NCI-H748 treated with DMSO at 0.1 percent for 48 hours (cell line): ENCODE measurements at places on chromosomes 3 and 15.

DNA sequence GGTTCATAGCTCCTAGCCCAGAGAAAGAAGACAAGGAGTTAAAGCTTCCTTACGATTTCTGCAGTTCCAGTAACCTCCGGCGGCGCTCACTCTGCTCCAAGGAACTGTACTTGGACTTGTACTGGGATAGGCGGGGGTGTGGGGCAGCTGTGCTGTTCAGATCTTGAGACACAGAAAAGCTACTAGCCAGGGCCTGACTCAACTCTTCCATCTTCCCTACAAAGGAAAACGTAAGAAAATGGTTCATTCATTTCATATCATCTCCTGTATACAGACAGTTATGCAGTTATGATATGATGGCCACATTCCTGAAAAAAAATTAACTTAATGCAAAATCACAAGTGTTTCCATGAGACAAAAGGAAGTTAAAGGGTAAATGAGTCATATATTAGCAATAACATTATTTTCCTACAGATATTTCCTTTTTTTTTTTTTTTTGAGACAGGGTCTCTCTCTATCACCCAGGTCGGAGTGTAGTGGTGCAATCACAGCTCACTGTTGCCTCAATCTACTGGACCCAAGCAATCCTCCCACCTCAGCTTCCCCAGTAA is 4.6 kb downstream of the SNUPN start:
- no peak for DNase-seq

GRCh38 chr15:77695961-77696582 is 63.4 kb upstream of the LINGO1 start:
- DNase-seq = no peak

GRCh38 chr15:67241132-67241855 is 13.2 kb downstream of the AAGAB start:
- no peak for DNase-seq

GRCh38 chr3:25906132-25906906 is 116.4 kb downstream of the OXSM start:
- DNase-seq = no peak

- peak; percentile 22 for DNase-seq
Observed at GRCh38 chr15:56919609-56920366, 1.3 kb downstream of the TCF12 start.

DNA sequence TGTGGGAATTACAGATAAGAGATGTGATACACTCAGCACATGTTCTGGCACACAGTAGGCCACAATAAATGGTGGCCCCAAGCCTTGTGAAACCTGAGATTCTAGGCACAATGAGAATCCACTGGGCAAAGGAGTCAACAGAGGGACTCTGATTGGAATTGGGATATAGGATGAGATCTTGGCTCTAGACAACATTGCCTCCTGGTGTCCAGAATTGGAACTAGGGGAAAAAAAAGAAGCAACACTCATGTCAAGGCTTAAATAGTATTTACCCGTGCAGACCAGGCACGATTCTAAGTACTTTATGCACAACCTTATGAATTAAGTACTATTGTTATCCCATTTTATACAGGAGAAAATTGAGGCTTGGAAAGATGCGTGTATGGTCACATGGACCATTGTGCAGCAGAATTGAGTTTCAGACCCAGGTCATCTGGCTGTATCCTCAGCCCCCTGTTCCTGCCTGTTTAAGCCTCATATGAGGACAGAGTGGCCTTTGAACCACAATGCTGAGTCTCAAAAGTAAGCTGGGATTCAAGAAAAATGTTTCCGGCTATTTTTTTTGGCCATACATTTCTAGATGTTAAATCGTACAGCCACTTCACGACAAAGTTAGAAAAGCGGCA is 124.8 kb downstream of the SV2B start:
- DNase-seq = peak; percentile 40

GRCh38 chr3:192812743-192813383 is 85.5 kb upstream of the FGF12 start:
- peak; percentile 14 for DNase-seq

DNA sequence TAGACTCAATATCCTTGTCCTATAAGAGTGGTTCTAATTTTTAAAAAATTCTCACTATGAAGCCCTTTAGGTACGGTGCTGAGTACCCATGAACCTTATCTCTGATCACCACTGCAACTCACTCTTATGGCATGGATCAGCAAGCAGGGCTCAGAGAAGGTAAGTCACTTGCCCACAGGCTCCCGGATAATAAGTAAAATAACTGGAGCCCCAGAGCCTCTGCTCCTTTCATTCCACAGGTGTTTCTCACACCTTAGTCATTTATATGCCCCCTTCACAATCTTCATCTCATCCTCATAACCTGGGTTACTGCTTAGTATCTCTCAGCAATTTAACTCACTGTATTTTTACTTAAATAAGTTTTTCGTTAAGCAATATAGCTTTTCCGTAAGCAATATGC is 28.4 kb upstream of the AKAP13 start:
- DNase-seq = no peak

DNA sequence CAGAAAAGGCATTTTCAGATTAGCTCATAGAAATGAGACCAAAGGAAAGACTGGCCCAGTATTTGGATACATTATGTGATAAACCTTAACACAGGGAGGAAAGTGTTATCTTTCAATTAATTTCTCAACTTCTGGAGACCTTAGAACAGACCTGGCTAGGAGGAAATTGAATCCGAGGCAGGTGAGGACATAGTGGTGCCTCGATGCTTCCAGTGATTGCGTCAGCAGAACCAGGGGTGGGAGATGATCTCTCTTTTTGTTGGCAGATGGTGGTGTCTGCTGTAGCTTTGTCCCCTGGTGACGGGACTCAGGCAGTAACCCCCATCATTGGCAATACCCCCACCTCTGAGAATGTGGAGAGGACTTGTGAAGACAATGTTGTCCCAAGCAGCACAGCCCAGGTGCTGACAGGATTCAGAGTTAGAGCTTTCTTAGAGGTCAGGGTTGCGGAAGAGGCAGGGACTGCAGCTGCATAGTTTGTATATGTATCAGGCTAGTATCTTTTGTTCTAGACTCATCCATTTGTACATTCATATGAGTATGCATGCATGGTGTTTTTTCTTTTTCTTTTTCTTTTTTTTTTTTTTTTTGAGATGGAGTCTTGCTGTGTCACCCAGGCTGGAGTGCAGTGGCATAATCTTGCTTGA is 27.9 kb upstream of the MUC20 start:
- no peak for DNase-seq

DNA sequence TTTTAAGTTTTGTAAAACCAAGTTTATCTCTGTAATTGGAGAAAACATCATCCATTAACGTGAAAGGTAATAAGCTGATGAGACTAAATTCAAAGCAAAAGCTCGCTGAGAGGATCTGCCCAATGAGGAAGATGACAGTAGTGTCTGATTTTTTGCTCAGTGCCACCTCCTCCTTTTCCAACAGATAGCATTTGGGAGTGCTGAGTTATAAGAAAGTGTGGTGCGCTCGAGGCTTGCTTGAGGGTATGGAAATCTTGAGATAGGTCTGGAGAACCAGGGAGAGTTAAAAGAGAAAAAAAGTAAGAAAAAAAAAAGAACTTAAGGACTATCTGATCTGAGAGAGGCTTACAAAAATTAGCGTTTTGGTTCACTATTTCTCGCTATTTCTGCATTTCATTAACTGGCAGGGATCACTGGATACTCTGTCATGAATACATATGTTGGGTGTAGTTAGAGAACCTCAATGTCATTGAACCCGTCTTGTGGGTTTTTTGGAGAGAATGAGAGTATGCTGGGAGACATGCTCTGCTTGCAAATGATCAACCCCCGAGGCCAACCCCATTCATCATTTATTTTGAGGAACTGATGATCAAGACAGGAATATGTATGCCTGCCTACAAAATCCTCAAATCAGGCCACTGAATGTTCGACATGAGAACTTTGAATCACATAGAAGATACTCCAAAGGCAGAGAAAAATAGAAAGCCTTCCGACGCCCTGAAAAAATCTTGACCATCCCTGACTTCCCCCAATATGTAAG is 973 bp upstream of the USP13 start:
- DNase-seq = no peak
